ENCODE measurements at places on chromosomes 13 and 19.
A peak's percentile ranks its signal among the peaks of the same experiment; 100 is the strongest.

DNA sequence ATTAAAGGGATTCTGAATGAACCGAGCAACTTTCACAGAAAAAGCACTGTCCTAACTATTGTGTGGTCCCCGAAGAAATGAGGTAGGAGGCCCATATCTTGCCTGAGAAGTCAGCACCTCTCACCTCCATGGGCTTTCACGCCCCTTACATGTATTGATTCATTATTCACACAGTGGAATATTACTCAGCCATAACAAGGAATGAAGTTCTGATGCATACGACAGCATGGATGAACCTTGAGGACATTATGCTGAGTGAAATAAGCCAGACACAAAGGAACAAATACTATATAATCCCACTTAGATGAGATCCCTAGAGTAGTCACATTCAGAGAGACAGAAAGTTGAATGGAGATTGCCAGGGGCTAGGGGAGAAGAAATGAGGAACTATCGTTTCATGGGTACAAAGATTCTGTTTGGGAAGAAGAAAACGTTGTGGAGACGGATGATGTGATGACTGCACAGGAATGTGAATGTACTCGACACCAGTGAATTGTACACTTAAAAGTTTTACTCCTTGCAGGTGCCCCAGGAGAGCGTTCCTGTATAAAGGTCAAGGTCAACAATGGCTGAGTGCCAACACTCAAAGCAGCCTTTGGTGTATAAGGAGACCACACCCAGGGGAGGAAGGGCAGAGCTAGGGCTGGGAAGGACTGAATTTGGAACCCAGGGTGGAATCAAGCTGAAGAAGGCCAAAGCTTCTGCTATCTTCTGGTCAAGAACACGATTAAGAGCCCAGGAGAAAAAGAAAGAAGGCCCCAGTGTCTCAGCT, 22.5 kb downstream of the ZIC5 start:
- DNase-seq: no peak

- no peak for DNase-seq
These were observed 347.8 kb downstream of the MZT1 start for GRCh38 chr13:72379581-72379980.

DNA sequence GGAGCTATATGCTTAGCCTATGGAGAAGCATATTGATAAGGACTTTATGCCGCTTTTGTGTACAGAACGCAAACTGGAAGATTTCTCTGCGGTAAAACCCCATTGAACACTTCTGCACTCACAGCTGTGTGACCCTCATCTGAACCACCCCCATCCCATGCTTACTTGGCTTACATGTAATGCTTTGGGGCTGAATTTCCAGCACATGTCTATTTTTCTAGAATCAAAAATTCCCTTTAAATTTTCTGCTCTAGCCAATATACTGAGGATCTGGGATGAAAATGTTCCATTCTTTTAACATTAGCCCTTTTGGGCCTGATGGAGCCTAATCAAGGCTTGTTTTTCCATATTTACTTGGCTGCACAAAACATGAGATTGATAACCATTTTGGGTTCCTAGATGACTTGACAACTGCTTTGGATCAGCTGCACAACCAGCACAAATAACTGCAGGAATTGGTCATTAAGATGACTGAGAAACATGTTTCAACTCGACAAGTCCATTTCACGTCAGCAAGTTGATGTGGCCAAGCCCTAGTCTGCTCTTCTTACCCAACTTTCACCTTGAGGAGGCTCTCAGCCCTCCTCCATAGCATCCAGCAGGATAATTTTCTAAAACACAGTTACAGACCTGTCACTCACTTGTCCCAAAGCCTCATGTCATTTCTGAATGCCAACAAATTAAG, 52.4 kb downstream of the TNFSF11 start:
- DNase-seq: no peak

GRCh38 chr13:67139551-67139950, 90.6 kb downstream of the PCDH9 start:
- DNase-seq: no peak

GRCh38 chr13:85771856-85772255, 27.4 kb downstream of the SLITRK6 start:
- DNase-seq: no peak

GRCh38 chr13:32987462-32987861, 28.8 kb upstream of the KL start:
- DNase-seq: no peak

GRCh38 chr13:37618554-37618953, 20.0 kb upstream of the POSTN start:
- DNase-seq: no peak

GRCh38 chr19:13847407-13848339, 29.3 kb upstream of the NANOS3 start:
- peak; percentile 95 for DNase-seq

- DNase-seq: peak; percentile 29
These were observed 23.1 kb downstream of the TMED1 start for GRCh38 chr19:10812902-10813404.

DNA sequence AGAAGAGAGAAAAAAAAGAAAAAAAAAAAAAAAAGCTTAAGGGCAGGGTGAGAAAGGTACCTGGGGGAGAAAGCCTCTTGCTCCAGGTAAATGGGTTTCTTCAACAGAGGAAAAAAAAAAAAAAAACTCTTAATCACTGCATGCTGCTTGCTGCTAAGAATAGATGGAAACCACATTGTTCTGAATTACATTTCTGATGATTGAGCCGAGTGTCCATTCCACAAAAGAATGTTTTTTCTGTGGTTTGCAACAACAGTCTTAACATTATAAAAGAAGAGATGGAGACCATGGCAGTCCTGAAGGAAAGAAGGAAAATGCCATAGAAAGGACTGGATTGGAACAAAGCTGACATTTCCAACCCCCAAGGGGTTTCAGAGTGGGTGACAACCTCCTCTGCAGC, 1312.7 kb downstream of the SLITRK1 start:
- DNase-seq: no peak

- no peak for DNase-seq
These were observed 13.1 kb upstream of the NOTCH3 start for GRCh38 chr19:15213715-15214381.

- no peak for DNase-seq
These were observed 5.9 kb downstream of the DOHH start for GRCh38 chr19:3494559-3494958.

GRCh38 chr13:51783428-51784094, 20.4 kb downstream of the DHRS12 start:
- DNase-seq: no peak

GRCh38 chr19:44498988-44499387, 1.3 kb downstream of the ZNF180 start:
- DNase-seq: peak; percentile 35

DNA sequence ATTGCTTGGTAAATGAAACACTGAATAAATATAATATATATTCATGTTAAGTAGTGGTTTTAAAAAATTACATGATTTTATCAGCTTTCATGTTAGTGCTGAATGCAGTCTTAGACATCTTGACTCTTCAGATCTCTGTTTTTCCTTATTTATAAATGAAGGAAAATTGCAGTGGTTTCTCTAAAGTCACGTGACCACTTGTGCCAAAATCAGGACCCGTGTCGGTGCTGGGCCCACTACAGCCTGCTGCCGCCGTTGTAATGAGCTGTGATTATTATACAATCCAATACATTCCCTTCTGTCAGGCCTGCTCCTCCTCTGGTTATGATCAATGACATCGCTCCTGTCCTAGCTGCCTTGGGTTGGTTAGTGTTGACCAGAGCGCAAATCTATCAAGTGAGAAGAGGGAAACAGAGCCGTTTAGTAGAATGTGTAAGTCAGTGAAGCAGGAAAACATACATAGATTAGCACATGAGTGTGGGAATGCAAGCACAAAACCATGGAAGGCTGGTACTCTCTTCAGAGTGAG, 88.2 kb downstream of the AKAP11 start:
- no peak for DNase-seq

DNA sequence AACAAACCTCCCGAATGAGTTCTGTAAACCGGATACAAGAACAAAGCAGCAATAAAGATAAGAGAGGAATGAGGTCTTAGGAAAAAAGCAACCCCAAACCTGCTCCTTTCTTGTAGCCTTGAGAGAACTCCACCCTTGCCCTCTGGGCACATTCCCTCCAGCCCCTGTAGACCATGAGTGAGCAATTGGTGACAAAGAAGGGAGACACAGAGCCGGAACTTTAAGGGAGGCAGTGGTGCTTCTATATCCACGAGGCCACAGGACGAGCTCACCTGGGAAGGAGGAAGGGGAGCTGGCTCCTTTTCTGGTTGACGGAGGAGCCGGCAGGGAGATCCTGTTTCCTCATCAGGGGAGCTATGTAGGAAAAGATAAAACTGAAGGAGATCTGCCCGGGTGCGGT, 13.0 kb downstream of the BRME1 start:
- no peak for DNase-seq

All from mucosa of descending colon (tissue), 3 donors.